NCI-H1436 treated with DMSO at 0.1 percent for 48 hours (cell line): ENCODE measurements at places on chromosomes 3 and 15.

- no peak for DNase-seq
These were observed 28.0 kb downstream of the SV2B start for GRCh38 chr15:91128016-91128415.

GRCh38 chr3:71961891-71962290 lies 176.9 kb upstream of the PROK2 start:
- no peak for DNase-seq

DNA sequence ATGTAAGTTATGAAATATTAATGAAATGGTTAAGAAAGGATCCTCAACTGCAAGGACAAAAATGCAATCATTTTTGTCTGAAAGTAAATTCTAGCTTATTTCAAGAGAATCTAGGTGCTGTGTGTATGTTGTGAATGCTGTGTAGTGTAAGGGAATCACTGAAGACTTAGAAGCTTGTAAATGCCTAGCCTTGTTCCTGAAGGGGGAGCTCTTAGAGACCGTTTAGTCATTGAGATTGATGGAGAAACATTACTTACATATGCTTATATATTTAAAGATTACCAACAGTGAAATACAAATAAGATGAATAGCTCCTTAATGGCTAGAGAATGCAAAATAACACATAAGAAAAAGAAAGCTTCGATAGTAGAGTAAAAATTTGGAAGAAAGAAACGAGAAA lies 67.9 kb downstream of the CNTN4 start:
- no peak for DNase-seq

GRCh38 chr3:31714495-31715280 lies 182.0 kb downstream of the STT3B start:
- DNase-seq, result no peak

DNA sequence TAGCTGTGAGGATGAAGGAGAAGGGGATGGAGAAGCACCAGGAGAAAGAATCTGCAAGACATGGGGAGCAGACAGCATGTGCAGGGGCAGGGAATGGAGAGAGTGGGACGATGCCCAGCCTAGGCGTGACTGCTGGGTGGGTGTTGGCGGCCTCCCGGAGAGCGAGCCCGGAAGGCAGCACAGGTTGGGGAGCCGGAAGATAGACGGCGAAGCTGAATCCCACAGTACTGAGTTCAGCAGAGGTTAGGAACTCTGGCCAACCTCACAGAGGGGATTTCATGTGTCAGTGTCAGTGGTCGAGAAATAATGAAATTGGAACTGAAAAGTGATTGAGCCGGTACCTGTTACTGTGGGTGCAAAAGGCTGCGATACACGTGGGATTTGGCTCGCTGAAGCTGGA lies 55.2 kb downstream of the PXYLP1 start:
- DNase-seq, result no peak

- no peak for DNase-seq
These were observed 10.3 kb downstream of the EID1 start for GRCh38 chr15:48888191-48888590.

GRCh38 chr3:90069748-90070147 lies 962.3 kb downstream of the EPHA3 start:
- no peak for DNase-seq

DNA sequence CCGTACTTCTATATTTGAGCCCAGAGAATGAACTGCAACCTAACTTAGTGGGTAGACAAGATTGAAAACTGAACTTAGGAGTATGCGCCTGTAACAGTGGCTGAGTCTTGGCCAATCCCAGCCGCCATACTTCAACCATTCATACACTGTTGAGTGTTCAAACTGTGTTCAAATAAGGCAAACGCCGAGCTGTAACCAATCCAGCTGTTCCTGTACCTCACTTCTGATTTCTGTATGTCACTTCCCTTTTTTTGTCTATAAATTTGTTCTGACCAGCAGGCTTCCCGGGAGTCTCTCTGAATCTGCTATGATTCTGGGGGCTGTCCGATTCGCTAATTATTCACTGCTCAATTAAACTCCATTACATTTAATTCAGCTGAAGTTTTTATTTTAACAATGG lies 58.6 kb upstream of the TPM1 start:
- DNase-seq, result no peak

- DNase-seq, result no peak
These were observed 72.3 kb downstream of the XXYLT1 start for GRCh38 chr3:195198426-195199346.

DNA sequence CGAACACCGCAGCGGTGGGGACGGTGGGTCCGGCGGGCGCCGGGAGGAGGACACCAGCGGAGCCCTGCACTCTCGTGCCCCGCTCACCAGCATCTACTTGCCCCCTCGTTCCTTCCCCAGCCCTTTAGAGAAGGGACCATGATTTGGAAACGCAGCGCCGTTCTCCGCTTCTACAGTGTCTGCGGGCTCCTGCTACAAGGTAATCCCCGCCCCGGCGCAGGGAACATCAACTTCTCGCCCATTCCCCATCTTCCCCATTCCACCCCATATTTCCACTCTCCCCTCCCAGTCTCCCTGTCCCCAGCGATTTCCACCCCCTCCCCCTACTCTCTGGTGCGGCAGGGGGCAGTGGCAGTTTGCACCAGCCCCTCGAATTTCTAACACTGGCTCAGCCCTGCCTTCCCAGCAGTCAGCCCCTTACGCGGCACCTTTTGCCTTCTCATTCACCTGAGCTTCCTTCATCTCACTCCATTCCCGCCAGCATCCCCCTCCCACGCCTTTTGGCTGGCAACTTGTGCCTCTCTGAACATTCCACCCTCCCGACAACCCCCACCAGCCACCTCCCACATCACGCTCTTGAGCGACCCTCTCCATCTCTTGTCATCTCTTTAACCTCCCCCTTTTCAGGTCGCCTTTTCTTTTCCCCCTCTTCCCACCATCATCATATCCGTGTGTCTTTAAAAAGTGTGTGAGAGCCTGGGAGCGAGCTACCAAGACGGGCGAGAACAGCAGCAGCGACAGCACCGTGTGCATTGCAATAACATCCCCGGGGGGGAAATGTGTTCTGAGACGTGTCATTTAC lies 882 bp downstream of the CADM2 start:
- no peak for DNase-seq

GRCh38 chr15:76460871-76461270 lies 124.3 kb downstream of the ISL2 start:
- DNase-seq, result no peak

DNA sequence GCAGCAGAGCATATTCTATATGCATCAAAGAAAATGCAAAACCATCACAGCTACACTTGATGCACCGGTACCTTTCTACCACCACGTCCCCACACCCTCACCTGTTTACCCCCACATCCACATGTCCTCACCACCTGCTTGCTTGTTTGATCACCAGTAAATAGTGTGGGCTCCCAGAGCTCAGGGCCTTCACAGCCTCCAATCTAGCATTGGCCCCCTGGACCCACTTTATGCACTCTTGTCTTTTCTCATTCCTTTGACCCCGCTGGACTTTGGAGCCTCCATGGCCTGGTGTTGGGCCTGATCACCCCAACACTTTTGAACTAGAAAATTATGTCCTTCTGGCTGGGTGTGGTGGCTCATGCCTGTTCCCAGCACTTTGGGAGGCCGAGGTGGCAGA lies 190.1 kb downstream of the PDE8A start:
- DNase-seq, result no peak
